Thoracic aorta (tissue), 2 donors: ENCODE measurements at places on chromosomes 13 and 19.

DNA sequence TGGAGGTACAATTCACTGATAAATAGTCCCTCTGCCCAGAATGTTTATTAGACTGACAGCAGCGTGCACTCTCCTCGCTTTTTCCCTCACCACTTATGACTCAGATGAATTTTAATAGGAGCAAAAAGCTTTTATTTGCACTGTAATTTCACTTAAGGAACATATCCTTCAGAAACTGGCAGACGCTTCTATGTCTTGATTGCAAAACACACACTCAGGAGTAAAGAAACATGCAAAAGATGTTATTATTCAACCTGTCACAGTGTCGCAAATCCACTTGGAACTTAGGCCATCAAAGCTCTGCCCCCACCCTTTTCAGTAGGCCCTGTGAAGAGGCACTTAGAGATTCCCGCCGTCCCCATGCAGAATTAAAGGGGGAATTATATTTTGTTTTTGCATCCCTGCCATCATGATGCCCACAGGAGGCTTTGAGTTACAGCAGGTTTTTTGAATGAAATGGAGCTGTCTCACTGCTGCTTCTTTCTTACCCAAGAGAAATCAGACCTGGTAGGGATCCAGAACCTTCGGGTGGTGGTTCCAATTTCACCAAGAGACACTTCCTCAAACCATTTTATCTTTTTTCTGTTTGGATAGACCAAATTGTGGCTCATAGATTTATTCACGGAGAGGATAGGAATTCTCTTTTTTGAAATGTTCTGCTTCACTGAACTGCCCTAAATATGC is 74.5 kb downstream of the GGACT start:
- no peak for DNase-seq

GRCh38 chr13:111335298-111335697 is 14.9 kb downstream of the TEX29 start:
- no peak for DNase-seq

DNA sequence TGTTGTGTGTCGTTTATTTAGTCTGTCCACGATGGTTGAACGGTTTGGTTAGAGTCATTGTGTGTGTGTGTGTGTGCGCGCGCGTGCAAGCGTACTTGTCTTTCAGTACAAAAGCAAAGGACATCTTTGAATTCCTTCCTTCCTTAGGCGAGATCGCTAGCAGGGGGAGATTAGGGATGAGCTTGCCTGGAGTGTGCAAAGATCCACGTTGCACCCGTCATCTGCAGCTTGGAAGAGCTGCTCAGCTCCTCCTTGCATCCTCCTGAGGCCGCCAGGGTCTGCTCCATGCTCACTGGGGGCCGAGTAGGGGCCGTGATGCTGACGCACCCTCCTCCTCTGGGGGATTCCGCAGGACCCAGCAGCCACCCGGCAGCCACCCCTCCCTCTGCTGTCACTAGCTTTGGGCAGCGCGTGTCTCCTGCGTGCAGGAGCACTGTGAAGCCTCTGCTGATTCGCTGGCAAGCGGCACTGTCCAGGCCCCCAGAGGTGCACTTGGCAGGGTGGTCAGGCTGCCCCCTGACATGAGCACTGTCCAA is 137.3 kb downstream of the KDM4B start:
- DNase-seq = no peak

GRCh38 chr13:80469105-80469852 is 128.4 kb upstream of the SPRY2 start:
- no peak for DNase-seq

DNA sequence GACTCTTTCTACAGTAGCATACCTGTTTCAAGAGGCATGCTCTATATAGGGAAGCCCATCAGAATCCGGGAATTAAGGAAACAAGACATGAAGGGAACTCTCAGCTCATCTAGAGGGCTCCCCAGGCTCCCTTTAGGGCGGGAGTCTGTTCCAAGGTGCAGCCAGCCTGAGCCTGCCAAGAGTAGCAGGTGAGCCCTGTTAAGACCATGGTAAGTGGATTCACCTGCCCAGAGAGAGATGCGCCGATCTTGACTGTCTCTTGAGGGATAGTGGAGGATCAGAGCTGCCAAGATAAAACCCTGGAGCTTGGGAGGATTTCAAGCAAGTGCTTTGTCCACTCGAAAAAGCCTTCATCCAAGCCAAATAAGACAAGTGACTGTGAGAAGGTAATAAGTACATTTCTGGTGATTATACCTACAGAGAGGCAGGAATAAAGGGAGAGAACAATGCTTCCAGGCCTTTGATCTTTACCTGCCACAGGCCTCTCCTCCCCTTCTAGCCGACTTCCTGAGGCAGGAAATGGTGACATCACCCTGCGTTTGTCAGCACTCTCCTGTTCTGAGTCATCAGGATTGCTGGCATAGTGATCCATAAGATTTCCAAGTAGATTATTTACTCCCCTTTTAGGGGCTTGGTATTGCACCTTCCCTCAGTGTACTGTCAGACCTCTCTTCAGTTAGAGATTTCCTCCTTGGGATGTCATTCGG is 31.5 kb downstream of the KLF5 start:
- no peak for DNase-seq
